B cell (primary cell): ENCODE measurements at places on chromosomes 16 and 17. TPM values are rescaled to one million over a fixed set of nuclear protein-coding genes. Genes with fewer than 3 reads are reported as not detected.

DNA sequence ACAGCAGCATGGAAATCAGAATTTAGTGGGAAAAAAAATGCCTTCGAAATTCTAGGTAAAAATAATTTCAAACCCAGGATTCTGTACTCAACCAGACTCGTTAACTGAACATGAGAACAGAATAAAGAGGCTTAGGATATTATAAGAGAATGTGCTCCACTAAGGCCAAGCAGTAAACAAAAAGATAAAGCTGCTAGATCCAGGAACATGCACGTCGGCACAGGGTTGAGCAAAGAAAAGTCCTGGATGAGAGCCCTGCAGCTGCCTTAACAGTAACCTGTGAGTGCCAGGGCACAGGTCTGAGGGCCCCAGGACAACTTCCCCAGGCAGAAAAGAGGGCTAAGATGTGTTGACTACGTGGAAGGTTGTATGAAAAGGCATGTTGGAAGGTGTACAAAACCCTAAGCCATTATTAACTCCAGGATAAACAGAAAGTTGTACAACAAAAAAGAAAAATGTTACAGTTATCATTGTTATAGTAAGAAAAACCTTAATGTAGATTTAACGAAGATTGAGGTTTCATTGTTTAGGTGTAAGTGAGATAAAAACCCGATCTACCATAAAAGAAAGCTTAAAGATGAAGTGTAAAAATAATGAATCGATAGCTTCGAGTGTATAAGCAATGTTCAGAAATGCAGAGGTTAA, 42.3 kb upstream of the RBFOX3 start:
- no peak for DNase-seq

- DNase-seq, result no peak
These were observed 123.8 kb downstream of the SMG6 start for GRCh38 chr17:2179615-2180295.

- no peak for DNase-seq
These were observed 20.4 kb upstream of the TMEM98 start for GRCh38 chr17:32907583-32907982.

DNA sequence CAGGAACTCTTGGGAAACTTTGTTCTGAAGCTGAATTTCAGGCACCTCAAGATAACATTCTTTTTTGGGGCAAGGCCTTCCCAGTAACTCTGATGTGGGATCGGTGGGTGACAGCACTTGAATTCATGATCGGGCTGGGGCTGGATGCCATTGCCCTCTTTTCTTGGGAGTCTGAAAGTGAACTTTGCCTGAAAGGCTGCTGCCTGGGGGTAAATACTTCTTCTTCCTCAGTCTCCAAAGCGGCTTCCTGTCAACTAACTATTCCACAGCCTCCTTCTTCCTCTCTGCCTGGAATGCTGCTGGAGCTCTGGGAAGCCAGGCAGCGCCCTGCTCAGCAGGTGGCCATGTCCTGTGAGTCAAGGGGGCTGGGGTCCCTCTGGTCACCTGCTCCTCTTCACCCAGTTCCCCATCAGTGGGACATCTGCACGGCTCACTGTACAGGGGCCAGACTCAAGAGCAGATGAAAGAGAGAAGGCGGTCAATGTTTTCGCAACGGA, 79.5 kb downstream of the WIPI1 start:
- DNase-seq, result no peak

DNA sequence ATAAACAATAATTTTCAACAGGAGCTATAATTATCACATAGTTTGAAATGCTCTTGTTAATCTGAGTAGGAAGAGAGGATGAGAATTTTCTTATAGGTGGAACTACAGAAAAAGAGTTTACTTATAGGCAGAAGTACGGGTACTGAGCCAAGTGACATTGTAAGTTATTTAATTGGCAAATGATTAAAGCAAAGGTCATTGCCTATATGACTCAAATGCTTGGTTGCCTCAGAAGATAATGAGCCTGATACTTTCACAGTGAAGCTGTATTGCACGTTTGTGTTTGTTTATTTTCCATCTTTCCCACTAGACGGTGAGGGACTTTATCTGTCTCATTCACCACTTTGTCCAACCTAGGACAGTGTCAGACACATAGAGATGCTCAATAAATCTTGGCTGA, 749.3 kb downstream of the MAF start:
- no peak for DNase-seq

DNA sequence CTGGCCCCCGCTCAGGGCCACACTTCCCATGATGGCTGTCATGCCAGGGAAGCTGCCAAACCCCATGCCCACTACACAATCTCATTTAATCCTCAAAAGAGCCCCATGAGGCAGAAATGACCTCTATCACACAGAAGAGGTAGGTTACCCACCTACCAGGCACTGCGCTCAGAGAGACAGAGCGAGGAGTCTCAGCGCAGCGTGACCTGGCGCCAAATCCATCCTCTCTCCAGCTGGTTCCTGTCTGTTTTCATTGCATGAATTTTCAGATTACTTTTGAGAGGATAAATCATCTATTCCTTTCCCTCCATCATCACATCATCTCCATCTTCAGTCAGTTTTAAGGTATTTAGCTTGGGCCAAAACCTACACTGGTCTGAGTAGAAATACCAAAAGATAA, 101.5 kb upstream of the DNAH17 start:
- no peak for DNase-seq

SLC38A8 gene
- total RNA-seq, result not detected in 2 replicates

PRAC1 gene
- not detected in 2 replicates for total RNA-seq
